Activated CD4-positive, alpha-beta T cell treated with anti-CD3 and anti-CD28 coated beads, Interleukin-2, amount 50 U/mL, for 1 hour (primary cell): ENCODE measurements at places on chromosomes 7 and 10.
A peak's percentile ranks its signal among the peaks of the same experiment; 100 is the strongest.

DNA sequence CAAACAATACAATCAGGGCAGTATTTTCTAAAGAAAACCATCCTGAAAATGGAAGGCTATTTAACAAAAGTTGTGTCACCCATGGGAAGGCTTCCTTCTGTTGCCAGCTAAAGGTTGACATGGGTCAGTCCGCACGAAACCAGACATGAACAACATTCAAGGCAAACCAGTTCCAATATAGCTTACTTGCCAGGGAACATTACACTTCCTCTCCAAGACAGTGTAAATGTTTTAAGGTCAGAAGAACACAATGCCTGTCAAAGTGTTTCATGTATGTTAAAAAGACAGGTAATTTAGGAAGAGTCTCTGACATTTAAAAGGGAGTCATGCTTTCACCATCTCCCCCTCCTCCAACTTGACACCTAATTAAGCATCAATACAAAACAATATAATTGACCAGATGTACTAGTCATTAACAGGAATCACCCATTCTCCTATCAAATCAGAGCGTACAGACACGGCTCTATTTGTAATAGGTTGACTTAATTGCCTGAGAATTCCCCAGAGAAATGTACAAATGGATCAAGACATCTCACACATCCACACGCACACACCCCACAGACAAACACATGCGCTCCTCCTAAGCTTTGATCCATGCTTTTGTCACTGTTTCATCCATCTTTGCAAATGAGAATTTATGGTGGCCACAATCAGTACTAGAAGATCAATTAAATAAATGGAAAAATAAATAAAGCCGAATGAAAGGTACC is 69.5 kb downstream of the CACNA2D1 start:
- no peak for DNase-seq

GRCh38 chr7:732094-732541 is 5.0 kb upstream of the PRKAR1B start:
- DNase-seq = peak; percentile 18

DNA sequence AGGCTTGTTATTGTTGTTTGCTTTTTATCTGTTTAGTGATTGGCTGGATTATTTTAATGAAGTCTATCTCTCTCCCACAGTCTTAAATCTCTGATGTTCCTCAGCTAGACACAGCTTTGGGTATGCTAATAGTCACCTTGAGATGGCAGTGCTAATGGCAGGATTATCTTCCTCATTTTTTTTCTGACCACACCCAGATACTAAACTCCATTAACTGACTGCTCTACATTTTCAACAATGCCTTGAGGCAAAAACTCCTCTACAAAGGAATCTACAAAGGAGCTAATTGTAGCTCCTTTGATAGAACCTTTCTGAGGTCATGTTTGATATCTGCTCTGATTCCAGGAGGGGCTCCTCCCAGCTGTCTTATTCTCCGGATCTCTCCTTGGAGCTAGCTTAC is 122.6 kb downstream of the HBP1 start:
- no peak for DNase-seq

GRCh38 chr10:114766470-114766869 is 55.1 kb upstream of the FHIP2A start:
- no peak for DNase-seq

DNA sequence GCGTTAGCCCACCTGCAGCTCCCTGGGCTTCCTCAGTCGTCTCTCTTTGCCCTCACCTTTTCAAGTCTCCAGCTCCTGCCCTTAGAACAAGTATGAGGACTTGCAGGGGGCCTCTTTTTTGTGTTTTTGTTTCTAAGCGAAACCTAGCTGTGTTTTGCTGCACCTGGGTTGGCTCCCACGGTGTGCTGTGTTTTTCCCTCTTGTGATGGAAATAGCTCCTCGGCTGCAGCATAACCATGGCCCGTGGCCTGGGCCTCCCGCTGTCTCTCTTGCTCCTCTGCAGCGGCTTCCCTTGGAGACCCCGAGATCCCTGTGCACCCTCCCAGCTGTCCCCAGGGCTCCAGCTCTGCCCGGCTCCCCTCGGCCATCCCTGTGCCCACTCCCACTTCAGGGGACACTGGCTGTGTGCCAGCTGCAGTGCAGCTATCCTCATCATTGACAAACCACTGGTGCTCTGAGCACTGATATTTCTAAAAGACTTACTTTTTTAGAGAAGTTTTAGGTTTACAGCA is 75.6 kb upstream of the TCERG1L start:
- DNase-seq = no peak

DNA sequence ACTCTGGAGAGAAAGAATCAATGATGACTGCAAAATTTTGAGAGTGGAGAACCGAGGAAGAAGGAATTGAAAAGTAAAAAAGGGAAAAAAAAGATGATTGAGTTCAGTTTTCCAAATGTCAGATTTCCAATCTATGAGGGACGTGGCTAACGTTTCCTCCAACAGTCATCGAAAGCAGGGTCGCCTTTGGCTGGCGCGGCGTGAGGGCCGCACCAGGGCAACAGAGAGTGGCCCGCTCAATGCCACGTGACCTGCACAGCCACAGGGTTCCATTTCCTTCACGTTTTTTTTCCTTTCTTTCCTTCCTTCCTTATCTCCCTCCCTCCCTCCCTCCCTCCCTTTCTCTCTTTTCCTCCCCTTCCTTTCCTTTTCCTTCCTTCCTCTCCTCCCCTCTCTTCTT is 101.9 kb downstream of the WDR37 start:
- no peak for DNase-seq

DNA sequence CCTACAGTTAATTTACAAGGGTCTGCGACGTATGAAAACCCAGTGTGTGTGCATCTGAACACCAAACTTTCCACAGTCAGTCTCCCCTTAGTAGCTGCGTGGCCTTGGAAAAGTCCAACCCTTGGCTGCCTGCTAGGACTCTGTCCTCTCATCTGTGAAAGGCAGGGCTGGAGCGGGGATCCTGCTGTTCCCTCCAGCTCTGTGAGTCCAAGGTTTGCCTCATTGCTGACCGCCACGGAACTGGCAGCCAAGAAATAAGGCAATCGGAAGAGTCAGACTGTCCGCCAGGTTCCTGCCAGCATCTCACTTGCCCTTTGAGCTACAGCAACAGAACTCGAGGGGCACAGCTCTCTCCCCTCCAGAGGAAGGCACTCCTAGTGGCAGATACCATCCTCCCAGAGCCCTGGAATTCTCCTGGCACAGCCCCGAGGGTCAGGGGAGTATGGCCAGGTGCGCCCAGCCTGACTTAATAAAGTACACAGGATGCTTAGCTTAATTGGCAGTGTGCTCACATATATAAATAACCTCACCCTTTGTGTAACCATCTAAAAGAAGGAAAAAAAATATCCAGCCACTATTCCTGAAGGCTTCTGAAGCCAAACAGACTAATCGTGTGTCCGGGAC is 530.1 kb upstream of the FOXK1 start:
- no peak for DNase-seq
